ENCODE measurements at places on chromosomes 5 and 9. TPM values are rescaled to one million over a fixed set of nuclear protein-coding genes. Genes with fewer than 3 reads are reported as not detected.

ZMYND19 gene
- 13.8 TPM for polyA plus RNA-seq

TAF11L10 gene
- not detected for polyA plus RNA-seq

ADAMTSL2 gene
- polyA plus RNA-seq = not detected

AP3S1 gene
- polyA plus RNA-seq = 77.0 TPM

CAPSL gene
- polyA plus RNA-seq = 0.27 TPM

GRCh38 chr5:176646049-176646706 is 1.1 kb upstream of the TSPAN17 start:
- DNase-seq = no peak

GRCh38 chr5:84085387-84086041 is 299.2 kb downstream of the EDIL3 start:
- no peak for DNase-seq

- no peak for DNase-seq
These were observed 307.7 kb upstream of the ZNF608 start for GRCh38 chr5:125054146-125054545.

GRCh38 chr5:23742701-23743100 is 235.3 kb downstream of the PRDM9 start:
- DNase-seq = no peak

GRCh38 chr5:91257301-91257700 is 125.8 kb downstream of the ARRDC3 start:
- no peak for DNase-seq

DNA sequence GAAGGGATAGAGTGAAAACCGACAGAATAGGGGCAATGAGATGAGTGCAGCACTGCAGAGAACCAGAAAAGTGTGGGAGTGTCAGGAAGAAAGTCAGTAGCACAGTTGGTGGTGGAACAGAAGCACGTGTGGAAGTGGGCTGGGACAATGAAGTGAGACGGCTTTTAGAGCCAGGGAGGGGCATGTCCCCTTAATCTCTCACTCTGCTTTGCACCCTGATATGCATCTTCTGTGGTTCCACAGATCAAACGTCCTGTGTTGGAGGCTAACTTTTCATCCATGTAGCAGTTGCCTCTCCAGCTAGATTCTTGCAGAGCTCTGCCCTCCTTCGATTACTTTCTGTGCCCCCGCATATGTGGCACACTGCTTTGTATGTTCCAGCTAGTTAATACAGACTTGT is 163.6 kb downstream of the DOCK8 start:
- no peak for DNase-seq

- no peak for DNase-seq
These were observed 2.4 kb downstream of the MRPS2 start for GRCh38 chr9:135502873-135503321.

- DNase-seq = no peak
These were observed 243.4 kb downstream of the EBF1 start for GRCh38 chr5:158856291-158856690.
